ENCODE measurements at places on chromosomes 5 and 9.

- no peak for DNase-seq
These were observed 704 bp upstream of the LHX6 start for GRCh38 chr9:122229485-122229837.

GRCh38 chr9:81053298-81054025, 635.9 kb downstream of the TLE1 start:
- no peak for DNase-seq

DNA sequence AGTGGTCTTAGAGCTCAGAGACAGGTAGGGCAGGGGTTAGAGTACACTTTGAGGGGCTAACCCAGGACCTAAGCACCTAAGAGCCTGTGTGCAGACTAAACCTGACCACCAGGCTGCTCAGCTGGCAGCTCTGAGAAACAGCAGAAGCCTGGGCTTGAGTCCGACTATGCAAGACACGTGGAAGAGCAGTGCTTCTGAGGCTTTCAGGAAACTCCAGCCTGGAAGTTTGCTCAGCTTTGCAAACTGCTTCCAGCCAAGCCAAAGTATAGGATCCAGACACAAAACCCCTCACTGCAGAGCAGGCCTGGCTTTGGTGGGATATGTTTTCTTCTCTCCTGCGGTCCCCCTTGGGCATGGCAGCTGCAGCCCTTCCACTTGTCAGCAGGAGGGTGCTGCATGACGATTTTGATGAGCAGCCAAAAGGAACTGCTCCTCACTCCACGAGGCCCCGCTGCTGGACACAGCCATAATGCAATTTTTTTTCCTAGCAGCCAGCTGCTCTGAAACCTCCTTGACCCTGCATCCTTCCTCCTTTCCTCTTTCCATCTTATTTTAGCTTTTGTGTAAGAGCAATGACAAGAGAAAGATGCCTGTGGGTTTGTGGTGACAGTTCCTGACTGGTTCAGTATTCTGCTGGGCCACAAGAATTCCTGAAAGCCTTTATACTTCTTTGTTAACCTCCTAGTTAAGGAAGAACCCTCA, 123.1 kb downstream of the LIFR start:
- DNase-seq: no peak

GRCh38 chr9:122807271-122807900, 7.5 kb downstream of the OR1K1 start:
- DNase-seq: no peak

DNA sequence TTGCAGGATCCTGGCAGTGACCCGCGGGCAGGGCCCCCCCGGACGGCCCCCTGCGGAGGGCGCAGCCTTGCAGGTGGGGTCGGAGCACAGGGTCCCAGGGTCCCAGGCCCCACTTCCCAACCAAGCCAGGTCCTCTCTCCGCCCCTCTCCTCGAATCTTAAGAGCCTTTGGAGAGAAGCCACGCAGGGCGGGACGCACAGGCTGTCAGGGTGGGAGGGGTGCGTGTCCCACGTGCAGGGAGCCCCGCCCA, 18.4 kb upstream of the EGFL7 start:
- DNase-seq: no peak

GRCh38 chr5:6725421-6725820, 12.2 kb downstream of the TENT4A start:
- DNase-seq: no peak

DNA sequence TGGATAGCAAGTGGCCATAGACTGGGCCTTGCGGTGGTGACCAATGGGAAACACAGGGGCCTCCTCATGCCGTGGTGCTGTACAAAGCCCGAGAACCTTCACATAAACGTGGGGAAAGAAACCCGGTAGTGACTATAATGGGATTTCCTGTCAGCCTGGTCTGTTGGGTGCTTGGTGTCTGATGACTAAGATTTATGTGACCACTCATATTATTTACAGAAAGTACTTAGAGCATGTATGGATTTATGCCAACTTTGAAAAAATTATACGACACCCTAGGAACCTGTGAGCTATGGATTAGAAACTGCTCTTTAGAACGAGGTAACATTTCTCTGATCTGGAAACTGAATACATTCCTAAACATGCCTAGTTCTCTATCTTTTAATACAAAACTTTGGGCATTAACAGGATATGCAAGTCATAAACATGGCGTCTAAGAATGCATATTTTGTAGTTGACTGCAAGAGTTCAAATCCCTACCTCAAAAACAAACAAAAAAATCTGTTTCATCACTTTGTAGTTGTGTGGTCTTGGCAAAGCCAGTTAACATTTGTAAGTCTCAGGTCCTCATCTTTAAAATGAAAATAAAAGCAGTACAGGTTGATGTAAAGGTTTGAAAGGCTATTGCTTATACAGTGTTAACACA, 85.4 kb downstream of the TMEM167A start:
- no peak for DNase-seq

GRCh38 chr5:24439465-24439864, 205.3 kb downstream of the CDH10 start:
- DNase-seq: no peak

GRCh38 chr5:98292496-98292895, 481.0 kb upstream of the RGMB start:
- no peak for DNase-seq

DNA sequence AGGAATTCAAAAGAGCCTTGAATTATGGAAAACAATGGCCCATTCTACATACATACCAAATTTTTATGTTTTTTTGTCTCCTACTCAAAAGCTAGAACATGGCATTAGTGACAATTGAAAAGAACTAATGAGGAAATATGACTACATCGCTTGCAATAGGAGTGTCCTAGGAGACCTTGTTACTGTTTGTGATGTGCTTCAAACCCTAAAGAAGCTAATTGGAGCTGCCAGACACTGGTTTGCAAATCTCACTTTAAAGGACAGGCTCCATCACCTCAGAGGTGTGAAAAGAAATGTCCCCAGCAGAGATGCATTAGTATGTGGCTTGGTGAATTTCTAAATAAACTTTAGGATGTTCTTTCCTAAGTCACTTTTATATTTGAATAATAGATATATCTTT, 354.2 kb upstream of the EFNA5 start:
- DNase-seq: no peak

GRCh38 chr9:92762196-92762595, 2.4 kb downstream of the BICD2 start:
- no peak for DNase-seq

GRCh38 chr9:83707518-83707767, 315 bp downstream of the UBQLN1 start:
- no peak for DNase-seq

DNA sequence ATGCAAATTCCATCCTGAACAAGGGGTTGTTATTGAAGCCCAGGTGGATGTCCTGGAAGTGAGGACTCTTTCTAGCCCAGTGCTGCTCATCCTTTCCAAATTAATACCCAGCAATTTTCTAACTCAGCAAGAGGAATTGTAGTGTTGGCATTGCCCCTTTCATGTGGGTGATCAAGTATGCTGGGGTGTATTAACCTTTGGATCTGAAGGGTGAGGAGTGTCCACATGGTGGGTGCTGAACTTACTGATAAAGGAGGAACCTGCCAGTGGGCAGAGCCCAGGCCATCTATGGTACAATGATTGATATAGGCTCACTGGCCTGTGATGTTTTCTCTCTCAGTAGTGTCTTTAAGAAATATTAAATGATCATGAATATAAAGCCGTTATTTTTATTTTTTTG, 210.1 kb downstream of the NTRK2 start:
- no peak for DNase-seq

- no peak for DNase-seq
These were observed 107.6 kb downstream of the SYK start for GRCh38 chr9:90909225-90909624.

DNA sequence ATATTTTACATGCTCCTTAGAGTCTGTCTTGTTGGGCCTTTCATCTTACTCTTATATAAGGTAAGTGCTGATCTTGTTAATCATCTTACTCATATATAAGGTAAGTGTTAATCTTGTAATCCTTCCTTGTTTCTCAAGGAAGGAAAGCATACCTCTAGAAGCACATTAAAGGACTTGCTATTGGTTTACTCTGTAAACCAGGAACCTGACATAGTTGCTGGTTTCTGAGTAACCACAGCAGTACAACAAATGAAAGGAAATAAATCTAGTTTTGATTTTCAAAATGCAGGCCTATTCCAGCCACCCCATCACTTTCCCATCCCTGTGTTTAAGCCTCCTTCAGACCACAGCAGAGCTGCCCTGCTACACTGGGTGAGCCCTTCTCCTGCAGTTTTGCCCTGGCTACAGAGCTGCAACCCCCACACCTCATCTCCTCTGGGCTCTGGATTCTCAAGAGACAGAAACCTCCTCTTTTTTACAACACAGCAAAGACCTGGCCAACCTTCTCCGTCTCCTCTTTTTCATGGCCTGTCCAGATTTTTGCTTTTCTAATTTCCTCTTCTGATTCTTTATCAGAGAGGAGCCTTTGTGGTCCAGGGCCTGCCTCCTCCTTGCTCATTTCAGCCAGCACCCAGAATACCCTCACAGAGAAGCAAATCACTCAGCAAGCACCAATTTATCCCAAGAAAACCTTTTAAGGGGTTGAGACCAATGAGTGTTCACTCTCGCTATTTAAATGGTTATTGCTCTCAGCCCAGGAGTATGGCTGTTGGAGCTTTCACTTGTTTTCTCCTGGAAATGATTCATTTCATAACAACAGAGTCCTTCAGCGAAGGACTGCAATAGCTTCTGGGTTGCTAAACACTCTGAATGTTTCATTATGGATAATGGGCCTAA, 103.2 kb downstream of the FSTL4 start:
- DNase-seq: no peak

Data from activated CD4-positive, CD25-positive, alpha-beta regulatory T cell treated with anti-CD3 and anti-CD28 coated beads, Interleukin-2, amount 50 U/mL, for 16 hours (primary cell).